ENCODE measurements at places on chromosomes 13 and 19.

- DNase-seq = no peak
Observed at GRCh38 chr13:34738254-34738992, 203.6 kb upstream of the NBEA start.

DNA sequence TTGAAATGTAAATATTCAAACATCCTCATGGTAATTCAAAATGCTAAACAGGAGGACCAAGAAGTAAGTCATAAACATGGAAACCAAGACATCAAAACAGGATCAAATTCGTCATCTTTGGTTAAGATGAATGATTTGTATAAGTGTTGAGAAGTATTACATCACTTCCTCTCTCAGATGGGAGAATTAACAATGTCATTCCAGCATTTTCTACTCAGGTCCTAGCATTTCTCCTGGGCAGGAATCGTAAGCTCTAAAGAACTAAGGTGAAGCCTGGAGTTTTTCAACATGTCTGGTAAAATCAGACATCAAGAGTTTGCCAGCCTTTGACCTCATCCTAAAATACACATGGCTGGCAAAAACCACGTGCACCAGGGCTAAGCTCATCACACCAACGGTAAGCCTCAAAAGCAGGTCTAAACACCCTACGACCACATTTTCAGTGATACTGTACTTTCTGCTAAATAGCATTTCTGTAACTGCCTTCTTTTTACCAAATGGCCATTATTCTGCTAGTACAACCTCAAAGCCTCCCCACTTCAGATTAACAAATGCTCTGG is 24.8 kb downstream of the RANBP3 start:
- DNase-seq = no peak

DNA sequence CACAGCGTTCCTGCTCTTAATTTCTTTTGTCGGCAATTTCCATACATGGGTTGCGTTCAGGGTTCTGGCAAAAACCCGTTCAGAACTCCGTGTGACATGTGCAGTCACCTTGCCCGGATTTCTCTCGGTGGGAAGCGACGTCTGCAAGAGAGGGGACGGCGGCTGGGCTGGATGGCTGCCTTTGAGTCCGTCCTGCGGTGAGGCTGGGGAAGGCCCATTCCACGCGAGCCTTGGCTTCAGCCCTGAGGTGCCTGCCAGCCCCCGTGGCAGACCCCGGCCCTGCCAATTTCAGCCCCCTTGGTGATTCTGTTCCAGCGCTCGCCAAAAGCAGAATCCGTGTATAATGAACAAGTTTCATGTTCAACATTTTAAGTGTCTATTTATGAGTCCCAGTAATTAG is 72.6 kb upstream of the TSHZ3 start:
- DNase-seq = no peak

- DNase-seq = no peak
Observed at GRCh38 chr19:29622166-29623070, 16.3 kb downstream of the POP4 start.

Data from activated CD8-positive, alpha-beta memory T cell treated with anti-CD3 and anti-CD28 coated beads for 4 hours (primary cell).